AG04449 (cell line): ENCODE measurements at places on chromosomes 6 and 20.

- DNase-seq, result no peak
Measured at GRCh38 chr6:68738039-68738438, 103.0 kb downstream of the ADGRB3 start.

DNA sequence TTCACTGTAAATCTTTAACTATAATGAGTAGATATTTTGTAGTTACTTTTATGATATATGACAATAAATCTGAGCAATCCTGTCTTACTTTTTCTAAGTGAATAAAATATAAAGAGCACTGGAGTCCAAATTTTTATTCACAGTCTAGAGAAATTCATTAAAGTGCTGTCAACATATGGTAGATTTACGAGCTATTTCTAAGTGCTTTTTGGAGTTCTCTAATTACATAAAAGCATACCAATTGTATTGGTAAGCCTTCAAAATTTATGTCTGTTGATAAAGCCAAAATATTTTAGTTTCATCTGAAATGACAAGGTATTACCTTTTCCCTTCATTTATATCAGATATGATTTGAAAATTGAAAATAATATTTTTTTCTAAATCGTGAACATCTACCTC is 75.4 kb downstream of the MAN1A1 start:
- DNase-seq, result no peak

- peak; percentile 55 for DNase-seq
Measured at GRCh38 chr6:38460186-38460585, 179.5 kb downstream of the BTBD9 start.

DNA sequence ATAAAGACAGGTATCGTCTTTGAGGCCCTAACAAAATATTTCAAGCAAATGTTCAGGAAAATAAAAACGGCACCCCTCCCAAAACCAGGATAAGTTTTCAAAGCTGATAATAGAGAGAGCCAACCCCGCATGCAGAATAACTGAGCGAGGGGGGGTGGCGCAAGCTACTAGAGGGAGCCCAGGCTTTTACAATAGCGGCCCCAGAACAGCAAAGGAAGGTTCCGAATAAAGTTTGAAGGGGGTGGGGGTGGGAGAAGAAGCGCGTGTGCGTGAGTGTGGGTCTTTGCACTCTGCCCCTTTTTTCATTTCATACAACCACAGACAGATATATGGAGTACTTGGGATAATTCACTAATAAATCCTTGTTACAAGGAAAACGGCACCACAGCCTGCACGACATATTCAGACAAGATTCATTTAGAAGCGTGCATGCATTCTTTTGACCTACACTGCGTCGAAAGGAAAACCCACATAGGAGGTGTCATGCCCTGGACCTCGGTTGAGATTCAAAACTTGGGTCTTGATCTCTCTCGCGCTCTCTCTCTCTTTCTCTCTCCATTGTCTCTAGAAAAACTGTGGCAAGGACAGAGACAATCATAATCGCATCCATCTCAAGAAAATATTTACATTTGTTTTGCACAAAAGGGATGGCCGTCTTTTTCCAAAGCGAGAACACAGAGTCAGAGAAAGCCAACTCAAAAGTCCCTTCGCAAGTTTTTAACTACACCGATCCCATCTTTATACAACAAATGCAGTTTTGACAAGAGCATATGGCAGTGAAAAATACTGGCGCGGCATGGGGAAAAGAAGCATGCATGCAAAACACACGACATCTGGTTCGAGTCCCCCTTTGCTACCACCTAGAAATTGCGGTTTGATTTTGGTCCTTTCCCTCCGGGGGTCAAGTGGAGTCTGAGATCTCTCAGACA is 1.6 kb downstream of the OLIG3 start:
- no peak for DNase-seq

DNA sequence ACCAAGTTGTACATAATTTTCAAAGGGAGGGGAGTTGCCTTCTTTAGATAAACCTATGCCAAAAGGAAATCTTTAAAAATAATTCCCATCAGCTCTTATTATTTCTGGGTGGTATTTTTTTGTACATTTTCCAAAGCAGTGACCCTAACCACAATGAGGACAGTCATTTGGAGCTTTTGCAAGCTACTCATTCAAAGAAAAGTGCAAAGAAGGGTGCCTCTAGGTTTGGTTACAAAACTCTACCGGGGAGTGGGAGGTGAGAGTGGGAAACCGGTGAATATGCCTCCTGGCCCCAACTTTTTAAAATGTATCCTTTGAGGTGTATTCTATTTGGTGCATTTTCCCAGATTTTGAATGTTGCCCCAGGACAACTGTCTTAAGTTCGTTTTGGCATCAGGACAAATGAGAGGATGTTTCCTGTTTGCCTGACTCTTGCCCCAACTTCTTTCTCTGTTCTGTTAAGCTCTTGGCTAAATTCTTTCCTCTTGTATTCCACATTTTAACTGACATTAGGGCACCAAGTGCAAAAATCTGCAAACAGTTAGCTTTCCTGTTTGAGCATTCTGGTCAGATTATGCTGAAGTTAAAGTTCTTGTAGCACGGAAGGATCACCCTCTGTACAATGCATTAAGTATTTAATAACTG is 78.9 kb downstream of the SLX4IP start:
- DNase-seq, result no peak
